Hippocampal formation (tissue), 2 donors: ENCODE measurements at places on chromosomes 5 and 9.
A peak's percentile ranks its signal among the peaks of the same experiment; 100 is the strongest.

DNA sequence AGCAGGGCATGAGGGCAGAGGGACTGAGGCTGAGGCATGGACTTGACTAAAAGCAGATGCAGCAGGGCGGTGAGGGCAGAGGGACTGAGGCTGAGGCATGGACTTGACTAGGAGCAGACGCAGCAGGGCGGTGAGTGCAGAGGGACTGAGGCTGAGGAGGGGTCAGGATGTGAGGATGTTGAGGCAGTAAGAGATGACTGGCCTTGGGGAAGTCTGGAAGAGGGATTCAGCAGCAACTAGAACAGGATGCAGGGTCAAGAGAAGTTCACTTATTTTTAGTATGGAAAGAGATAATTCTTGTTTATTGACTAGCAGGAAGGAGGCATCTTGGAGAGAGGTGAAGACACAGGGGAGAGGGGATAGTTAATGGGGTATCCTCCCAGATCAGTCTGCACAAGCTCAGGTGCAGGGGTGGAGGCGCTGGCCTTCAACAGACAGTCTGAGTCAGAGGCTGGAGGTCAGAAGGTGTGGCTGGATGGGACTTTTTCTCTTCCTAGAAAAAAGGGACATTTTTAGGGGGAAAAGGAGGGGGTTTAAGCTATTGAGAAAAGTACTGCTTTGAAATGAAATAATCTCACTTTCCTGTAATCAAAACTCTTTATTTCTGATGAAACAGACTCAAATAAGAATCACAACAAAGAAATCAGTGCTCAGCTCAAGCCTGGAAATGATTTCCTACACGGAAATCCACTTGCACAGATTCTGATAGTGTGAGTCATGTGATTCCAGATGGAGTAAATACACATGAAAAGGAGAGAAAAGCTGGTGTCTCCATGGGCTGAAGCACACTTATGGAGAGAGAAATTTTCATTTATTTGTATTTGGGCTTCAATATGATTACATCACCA, 130.9 kb downstream of the PALM2AKAP2 start:
- no peak for DNase-seq

- peak; percentile 40 for DNase-seq
Measured at GRCh38 chr9:72271613-72272478, 93.2 kb downstream of the ZFAND5 start.

GRCh38 chr9:124688238-124688904, 82.7 kb downstream of the NR6A1 start:
- no peak for DNase-seq

DNA sequence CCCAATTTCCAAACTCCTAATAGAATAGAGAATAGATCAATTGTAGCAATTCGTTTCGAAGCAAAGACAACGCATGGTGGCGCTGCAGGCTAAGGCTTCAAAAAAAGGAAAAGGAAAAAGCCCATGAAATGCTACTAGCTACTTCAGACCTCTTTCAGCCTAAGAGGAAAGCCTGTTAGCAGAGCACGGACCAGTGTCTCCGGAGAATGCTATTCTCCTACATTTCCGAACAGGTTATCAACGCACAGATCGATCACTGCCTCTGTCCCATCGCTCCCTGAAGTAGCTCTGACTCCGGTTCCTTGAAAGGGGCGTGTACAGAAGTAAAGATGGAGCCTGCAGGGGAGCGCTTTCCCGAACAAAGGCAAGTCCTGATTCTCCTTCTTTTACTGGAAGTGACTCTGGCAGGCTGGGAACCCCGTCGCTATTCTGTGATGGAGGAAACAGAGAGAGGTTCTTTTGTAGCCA, at the start of gene PCDHB15:
TSS of gene PCDHB15 (plus strand) at position 146 of the 468 bp plus-strand sequence. CDS start at position 330, 184 bp downstream.
- peak; percentile 0 for DNase-seq

DNA sequence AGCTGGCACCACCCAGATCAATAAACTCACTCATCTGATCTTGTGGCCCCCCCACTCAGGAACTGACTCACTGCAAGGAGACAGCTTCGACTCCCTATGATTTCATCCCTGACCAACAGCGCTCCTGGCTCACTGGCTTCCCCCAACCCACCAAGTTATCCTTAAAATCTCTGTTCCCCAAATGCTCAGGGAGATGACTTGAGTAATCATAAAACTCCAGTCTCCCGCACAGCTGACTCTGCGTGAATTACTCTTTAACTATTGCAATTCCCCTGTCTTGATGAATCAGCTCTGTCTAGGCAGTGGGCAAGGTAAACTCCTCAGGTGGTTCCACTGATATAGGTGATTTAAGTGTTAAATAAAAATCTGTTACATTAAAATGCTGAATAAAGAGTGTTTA, 1.9 kb upstream of the TRIM32 start:
- no peak for DNase-seq

- DNase-seq: no peak
Measured at GRCh38 chr9:89525446-89526374, 27.8 kb upstream of the SEMA4D start.

DNA sequence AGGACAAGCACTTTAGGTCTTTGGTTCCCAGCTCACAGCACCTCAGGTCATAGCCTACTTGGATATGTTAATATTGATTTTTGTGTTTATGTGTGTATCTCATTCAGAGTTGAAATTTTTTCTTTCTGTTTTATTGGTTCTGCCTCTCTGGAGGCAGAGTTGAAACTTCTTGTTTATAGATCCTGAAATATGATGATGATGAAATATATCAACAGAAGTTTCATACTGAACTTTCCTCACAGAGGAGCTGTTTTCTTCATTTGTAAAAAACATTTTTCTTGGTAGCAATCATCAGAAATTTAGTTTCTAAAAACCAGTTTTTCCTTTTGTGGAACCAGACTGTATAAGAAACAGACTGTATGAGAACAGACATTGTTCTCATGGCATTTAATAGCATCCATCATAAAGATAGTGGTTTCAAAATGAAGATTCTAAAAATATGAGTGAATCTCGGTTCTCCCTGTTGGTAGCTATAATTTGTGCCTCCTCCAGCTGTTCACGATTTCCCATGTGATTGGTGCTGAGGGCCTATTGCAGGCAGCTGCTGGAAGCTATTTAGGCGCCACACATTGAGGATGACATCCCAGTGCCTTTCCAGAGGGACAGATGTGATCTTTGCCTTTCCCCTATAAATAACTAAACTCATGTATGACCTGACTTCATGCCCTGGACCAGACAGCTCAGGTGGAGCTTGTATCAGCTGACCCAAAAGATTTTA, 39.5 kb upstream of the CFAP157 start:
- no peak for DNase-seq

DNA sequence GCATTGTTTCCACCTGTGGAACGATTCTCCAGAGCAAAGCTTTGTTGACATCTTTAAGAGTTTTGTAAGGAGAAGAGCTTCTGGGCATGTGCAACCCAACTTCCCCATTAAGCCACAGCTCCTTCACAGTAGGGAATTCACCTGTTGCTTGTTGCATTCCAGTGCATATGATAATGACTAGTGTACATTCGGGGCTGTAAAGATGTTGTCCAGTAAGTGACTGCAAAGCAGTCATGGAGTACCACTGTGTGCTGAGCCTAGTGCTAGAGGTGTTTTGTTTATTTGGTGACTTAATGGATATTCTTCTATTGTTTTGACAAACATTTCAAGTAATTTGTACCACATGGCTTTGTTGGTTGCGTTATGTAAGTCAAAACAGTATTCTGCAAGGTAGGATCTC, 12.8 kb downstream of the UGCG start:
- no peak for DNase-seq

- DNase-seq: no peak
Measured at GRCh38 chr9:121509180-121509579, 9.5 kb upstream of the GGTA1 start.

GRCh38 chr9:23752859-23753258, 73.2 kb downstream of the ELAVL2 start:
- no peak for DNase-seq
